ENCODE measurements at places on chromosomes 13 and 19.

GRCh38 chr13:107209824-107210722 lies 642.1 kb upstream of the ARGLU1 start:
- DNase-seq: peak; percentile 38

- peak; percentile 95 for DNase-seq
Observed at GRCh38 chr13:92838786-92839185, 387.8 kb upstream of the GPC6 start.

GRCh38 chr13:79501538-79502232 lies 20.7 kb downstream of the NDFIP2 start:
- no peak for DNase-seq

- no peak for DNase-seq
Observed at GRCh38 chr13:49220036-49220855, at the start of gene MLNR. Gene MLNR, plus strand, starts transcription at chr13:49220338. Its CDS starts 0 bp downstream, at chr13:49220338.

GRCh38 chr13:84569366-84569765 lies 687.1 kb upstream of the SLITRK1 start:
- DNase-seq: no peak

DNA sequence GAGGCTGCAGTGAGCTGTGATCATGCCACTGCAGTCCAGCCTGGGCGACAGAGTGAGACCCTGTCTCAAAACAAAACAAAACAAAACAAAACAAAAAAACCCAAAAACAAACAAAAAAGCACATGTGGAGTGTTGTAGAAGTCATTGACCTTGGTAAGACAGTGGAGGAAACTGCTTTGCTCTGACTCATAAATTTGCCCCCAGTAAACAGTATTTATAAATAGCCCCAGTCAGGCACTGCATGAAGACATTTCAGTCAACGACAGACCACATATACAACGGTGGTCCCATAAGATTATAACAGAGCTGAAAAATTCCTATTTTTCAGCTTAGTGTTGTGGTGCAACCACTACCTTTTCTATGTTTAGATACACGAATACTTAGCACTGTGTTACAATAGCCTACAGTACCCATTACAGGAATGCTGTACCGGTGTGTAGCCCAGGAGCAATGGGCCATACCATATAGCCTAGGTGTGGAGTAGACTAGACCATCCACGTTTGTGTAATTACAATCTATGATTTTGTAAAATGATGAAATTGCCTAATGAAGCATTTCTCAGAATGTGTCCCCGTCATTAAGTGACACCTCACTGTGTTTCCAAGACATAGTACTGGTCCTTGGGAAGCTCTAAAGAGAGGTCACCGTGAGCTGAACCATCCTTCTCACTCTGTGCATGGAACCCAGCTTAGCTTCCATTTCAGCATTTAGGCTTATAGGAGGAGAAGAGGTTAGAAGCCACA lies 1.1 kb downstream of the ARL11 start:
- DNase-seq: no peak

DNA sequence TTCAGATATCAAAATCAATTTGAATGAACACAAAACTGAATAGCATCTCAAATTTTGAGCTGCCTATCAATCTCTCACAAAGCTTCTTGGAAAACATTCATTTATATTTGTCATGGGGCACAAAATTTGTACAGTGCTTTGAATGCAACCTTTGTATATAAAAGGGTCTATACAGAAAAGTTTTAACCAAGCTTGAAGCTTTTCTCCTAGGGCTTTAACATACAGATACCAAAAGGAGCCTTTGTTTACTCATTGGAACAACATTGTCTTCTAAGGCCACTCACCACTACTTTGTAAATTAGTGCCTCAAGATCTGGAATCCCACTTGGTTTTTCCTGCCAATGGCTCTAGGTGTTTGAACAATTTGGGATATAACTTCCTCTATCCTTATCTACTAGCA lies 21.2 kb downstream of the LNX2 start:
- DNase-seq: no peak

DNA sequence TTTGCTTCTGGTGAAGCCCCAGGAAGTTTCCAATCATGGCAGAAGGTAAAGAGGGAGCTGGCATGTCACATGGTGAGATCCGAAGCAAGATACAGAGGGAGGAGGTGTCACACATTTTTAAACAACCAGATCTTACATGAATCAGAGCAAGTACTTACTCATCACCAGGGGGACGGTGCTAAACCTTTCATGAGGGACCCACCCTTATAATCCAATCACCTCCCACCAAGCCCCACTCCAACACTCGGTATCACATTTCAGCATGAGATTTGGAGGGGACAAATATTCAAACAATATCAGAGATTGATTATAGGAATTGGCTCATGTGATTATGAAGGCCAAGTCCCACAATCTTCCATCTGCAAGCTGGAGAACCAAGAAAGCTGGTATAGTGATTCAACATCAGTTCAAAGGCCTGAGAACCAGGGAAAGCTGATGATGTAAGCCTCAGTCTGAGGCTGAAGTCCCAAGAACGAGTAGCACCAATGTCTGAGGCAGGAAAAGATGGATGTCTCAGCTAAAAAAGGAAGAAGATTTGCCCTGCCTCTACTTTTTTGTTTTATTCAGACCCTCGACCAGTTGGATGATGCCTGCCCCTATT lies 58.6 kb upstream of the WDFY2 start:
- DNase-seq: no peak

- DNase-seq: no peak
Observed at GRCh38 chr19:38145623-38146022, 78.4 kb downstream of the DPF1 start.

- no peak for DNase-seq
Observed at GRCh38 chr19:50817941-50818858, 5.4 kb downstream of the KLK1 start.

DNA sequence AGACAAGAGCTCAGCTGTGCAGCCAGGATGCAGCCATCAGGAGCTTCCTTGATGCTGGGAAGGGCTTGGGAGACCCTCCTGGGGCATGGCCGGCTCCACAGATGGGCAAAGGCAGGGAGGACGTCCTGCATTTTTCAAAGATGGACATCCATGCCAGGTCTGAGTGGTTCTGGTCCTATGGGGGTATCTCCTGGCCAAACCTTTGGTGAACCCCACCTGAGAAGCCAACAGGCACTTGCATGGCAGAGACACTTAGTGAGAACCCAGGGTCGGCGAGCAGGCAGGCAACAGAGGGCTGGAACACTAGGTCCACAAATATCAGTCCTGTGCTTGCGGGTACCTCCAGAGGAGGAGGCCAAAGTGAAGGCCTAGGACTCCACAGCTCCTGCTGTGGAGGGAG lies 70.0 kb downstream of the KCTD15 start:
- no peak for DNase-seq

- DNase-seq: no peak
Observed at GRCh38 chr13:78601124-78601873, 2.1 kb downstream of the POU4F1 start.

DNA sequence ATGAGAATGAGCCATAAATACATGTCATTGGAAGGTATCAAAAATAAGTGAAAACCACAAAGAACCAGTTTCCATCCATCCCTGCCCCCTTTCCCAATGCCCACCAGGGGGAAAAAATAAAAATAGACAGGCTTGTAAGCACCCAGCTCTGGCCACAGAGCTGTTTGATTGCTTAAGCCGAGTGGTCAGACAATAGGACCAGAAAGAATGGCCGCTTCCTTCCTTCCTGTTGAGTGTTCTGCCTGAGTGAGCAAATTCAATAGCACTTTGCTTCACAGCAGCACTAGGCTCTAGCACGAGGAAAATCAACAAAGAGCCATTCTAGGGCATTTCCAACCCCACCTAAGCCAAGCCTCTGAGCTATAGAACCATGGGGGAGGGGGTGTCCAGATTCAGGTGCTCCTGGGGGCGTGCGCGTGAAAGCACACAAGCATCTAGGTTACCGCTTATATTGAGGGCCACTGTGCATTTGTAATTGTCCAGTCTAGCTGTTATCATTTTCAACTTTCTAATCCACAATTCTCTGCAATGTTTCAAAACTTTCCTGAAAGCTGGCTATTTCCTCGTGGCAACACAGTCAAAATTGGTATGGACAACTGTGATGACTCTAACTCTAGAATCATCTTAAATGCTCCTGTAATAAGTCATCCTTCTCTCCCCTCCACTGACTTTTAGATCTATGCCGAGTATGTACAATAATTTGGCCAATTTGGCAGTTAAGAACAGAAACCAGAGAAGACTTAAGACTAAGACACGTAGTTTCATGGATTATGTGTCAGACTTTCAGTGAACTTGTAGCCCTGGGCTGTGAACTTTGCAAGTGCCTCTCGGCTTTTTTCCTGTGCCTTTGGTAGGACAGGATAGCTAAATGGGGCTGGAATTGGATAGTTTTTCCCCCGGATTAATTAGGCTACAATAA lies 64.3 kb downstream of the SPRY2 start:
- DNase-seq: peak; percentile 23

- DNase-seq: no peak
Observed at GRCh38 chr19:48770266-48770665, 14.9 kb downstream of the FGF21 start.

DNA sequence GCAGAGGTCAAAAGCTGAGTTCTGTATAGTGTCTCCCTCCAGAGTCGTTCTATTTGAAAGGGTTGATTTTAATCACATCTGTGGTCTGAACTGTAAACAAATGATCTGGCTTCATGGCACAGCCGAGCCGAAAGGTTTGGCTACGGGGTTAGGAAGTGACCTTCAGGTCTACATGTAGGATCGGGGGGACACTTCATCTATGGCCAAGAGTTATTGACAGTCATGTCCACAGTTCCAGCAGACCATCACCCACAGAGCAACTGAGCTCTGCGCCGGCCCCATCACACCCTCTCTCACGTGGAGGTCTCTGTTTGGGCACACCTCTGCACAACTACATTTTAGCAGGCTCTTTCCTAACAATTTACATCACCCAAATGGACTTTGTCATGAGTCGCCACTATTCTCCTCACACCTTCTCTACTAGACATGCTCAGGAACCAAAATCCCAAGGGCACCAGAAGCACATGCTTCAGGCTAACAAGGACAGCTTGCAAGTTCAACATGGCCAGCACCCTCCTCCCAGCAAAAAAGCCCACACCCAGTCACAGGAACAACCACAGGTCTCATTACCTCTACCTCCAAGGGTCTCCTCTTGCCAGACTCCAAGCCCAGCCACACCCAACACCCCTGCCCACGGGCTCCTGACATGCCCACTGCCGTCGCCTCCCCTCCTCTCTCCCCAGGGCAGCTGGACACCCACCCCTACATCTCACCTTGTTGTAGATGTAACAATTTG lies 36.1 kb upstream of the EPHX3 start:
- no peak for DNase-seq

GRCh38 chr19:29516821-29517395 lies 8.9 kb upstream of the VSTM2B start:
- DNase-seq: no peak

DNA sequence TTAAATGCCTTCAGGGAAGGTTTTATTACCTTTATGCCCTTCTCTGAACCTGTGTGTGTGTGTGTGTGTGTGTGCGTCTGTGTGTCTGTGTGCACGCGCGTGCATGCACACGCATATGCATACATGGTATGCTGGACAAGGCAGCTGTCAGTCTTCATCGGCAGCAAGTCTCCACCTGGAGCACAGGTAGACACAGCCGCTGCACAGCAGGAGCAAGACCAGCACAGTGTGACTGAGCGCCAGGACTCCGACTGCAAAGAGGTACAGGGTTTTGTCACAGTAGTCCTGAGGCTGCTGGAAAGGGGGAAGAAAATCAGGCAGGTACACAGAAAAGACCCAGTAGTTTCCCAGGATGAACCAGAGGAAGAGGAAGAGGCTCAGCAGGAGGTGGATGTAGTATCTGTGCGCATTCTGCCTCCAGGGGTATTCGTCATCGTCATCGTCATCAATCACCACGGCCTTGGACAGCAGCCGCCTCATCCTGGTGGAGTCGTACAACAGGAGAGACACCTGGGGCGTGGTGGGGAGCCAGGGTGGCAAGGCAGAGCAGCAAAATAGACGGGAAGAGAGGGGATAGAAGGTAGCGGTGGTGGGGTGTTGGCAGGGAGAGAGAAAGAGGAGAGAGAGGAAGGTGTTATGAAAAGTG lies 12.8 kb upstream of the DHRS12 start:
- no peak for DNase-seq

DNA sequence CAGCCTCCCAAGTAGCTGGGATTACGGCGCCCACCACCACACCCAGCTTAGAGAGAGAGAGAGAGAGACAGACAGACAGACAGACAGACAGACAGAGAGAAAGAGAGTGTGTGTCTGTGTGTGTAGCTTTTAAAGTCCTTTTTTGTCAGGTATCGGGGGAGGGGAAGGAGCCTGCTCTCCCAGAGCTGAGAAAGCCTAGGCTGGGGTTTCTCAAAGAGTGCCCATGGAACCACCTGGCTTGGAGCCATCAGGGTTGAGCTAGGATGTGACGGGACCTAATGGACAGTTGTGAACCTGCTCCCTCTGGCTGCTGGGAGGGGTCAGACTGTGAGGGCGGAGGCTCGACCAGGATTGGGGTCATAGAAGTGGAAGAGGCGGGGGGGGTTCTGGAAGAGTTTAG lies 16.6 kb downstream of the RFX1 start:
- no peak for DNase-seq

GRCh38 chr13:35349673-35350278 lies 126.7 kb downstream of the MAB21L1 start:
- DNase-seq: peak; percentile 2

DNA sequence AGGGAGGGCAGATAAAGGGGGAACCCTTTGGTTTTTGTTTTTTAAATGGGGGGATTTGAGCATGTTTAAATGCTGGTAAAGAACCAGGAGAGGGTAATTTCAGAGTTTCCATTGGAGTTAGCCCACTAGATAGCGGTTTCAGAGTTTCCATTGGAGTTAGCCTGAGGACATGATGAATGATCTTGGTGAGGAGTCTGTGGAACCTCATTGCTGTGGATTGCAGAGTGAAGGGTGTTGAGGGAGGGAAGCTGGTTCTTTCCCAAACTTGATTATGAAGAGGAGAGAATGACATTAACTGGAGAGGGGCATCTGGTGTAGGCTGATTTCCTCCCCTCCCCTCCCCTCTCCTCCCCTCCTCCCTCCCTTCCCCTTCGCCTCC lies 5.0 kb downstream of the WASF3 start:
- DNase-seq: no peak

GRCh38 chr19:14495672-14496028 lies 277 bp downstream of the GIPC1 start:
- no peak for DNase-seq

GRCh38 chr13:27006519-27007161 lies 165.0 kb downstream of the USP12 start:
- no peak for DNase-seq

- peak; percentile 93 for DNase-seq
Observed at GRCh38 chr19:45613926-45614725, 12.1 kb upstream of the GPR4 start.

- no peak for DNase-seq
Observed at GRCh38 chr19:15595069-15595468, 19.9 kb upstream of the CYP4F8 start.

All from astrocyte of the spinal cord (primary cell).